ENCODE measurements at places on chromosomes 2 and 18.

DNA sequence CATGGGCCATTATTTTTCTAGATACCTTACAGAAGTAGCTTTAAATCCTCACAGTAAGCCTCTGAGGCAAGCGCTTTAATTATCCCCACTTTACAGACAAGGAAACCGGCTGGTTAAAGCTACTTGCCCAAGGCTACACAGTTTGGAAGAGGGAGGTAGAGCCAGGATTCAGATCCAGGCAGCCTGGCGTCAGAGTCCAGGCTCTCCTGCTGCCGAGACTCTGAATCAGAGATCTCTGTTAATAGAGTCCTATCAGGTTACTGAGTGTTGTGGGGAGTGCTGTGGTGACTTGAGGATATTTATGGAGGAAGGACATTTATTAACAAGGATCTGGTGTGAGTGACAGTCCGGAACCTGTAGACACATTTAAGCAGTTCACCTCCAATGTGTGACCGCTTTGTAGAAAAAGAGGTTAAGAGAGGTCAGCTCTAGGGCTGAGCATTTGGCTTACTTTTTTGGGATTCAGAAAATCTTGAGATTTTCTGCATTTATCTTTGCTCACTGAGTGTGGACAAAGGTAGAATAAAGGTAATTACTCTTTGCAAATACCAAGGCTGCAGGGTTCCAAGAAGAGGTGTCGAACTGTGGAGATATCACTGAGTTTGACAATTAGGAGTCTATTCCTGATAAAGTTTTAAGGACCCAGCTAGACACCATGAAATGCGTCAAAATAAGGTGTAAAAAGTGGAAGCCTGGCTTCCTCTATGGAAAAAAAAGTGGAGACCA is 1.6 kb upstream of the CEP192 start:
- DNase-seq, result no peak

DNA sequence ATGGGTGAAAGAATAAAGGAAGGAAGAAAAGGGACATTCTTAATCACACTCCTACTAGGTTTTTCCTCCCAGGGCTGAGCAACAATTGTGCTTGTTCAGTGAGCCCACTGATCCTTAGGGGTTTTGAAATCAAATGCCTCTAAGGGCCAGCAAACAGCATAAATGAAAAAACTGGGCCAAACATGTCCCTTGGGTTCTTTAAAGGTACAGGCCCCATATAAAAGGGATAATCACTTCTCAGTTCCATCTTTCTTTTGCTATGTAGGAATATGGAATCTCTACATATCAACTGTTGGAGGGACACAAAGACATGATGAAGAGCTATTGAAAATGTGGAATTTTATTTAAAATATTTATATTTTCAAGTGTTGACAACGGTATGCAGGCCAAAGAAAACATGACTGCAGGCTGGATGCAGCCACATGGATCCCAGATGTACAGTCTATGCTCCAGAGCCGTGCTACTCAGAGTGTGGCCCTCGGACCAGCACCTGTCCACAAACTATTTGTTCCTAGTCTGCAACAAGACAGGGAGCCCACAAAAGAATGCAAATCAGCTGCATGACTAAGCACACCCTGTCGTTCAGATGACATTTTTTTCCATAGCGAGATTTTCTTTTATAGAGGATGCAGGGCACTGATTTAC is 110.0 kb downstream of the CDH20 start:
- no peak for DNase-seq

- DNase-seq, result no peak
Observed at GRCh38 chr2:197416268-197416667, 18.6 kb downstream of the SF3B1 start.

DNA sequence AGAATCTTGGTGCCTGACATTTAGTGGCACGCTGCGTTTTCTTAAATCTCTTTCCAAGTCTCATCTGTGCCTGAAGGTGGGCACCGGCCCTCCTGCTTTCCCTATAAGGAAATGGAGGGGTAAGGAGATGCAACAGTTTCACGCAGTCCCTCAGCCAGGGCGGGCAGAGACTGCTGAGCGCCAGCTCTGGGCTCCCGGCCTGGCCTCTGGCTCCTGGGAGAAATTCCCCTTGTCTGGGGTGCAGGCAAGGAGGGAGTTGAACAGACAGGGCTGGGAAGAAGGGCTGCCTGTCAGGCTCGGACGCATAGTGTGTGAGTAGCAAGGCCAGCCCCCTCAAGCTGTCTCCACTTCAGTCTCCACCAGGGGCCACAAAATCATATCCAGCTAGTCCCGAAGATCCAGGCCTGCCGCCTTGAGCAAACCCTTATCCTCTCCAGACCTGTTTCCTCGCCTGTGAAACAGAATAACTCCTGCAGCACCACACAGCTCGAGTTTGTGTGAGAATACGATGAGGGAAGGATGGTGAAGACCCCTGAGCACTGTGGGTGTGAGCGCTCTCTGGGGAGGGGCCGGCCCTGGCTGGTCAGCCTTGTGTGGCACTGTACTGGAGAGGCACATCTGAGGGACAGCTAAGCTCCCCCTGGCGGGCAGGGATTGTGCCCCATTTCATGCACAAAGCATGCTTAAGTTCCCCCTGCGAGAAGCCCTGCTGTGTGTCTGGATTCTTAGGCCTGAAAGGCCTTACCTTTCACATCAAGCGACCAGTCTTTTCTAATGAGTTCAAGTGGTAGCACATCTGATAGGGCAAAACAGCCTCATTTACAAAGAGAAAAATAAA is 33.8 kb downstream of the SDC1 start:
- no peak for DNase-seq

- no peak for DNase-seq
Observed at GRCh38 chr2:1968988-1969700, 224.8 kb upstream of the PXDN start.

DNA sequence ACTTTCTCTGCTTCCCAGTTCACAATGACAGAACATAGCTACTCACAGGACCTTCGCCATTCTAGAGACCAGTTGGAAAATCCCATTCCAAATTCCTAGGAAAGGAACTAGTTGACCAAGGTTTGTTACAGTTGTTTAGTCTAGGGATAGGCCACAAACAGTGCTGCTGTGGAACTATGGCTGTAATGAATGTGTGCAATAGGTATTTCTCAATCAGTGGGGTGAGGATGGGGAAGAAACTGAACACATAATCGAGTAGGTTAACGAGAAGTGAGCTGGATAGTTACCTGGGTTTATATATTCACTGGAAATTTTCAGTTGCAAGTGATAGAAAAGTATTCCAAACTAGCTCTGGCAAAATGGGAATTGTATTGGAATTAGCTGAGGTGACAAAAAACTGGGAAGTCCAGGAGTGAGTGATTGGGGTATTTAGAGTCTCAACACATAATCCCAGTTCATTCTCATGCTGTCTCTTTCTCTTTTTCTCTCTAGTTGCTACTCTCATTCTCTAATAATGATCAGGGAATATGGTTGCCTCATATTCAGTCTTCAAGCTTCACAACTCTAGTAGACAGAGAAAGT is 18.2 kb upstream of the HMSD start:
- no peak for DNase-seq

GRCh38 chr2:138090330-138090729 is 126.1 kb downstream of the HNMT start:
- DNase-seq, result peak; percentile 60

- DNase-seq, result no peak
Observed at GRCh38 chr2:48369971-48370370, 160.0 kb upstream of the STON1 start.

- DNase-seq, result no peak
Observed at GRCh38 chr2:64533882-64534281, 9.8 kb downstream of the AFTPH start.

DNA sequence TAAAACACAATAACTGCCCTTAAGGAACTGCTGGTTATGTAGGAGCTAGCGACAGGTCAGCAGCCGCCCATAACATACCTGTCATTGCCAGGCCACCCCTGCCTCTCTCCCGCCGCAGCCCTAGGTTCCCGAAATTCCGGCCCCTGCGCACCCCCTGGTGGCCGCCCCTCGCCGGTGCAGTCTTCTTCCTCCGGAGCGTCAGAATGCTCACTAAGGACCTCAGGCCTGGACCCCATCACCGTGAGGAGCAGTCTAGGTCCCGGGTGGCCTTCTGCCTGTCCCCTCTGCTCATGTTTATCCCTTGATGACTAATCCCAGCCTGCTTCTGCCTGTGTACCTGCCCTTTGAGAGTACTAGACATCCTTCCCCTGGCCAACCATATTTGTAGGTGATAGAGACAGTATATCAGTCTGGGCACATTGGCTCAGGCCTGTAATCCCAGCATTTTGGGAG is 115.7 kb upstream of the SLC1A4 start:
- peak; percentile 75 for DNase-seq

- DNase-seq, result no peak
Observed at GRCh38 chr2:95297639-95298395, 670 bp downstream of the KCNIP3 start.
